ENCODE measurements at places on chromosomes 5 and 9.

GRCh38 chr9:76401580-76402354 is 7.5 kb upstream of the RFK start:
- no peak for DNase-seq

- no peak for DNase-seq
Observed at GRCh38 chr9:127778280-127779135, at the start of gene SH2D3C. SH2D3C (minus strand) TSS chr9:127778666; CDS start chr9:127778627, 39 bp downstream.

DNA sequence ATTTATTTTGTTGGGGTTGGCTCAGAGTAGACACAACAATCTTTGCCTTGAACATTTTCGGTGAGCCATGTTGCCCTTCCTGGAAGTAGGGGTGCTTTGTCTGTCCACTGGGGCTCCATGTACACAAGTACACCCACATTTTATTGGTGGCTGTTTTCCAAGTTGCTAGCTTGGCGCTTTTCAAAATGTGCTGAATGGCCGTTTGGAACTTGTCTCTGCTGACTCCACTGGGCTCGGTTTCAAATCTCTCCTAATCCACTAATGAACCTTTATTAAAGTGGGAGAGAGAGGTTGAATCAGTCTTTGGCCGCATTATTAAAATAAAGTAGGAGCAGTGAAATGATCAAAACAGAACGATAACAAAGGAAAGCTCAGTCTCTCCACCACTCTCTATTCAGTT is 64.6 kb upstream of the TAF11L2 start:
- DNase-seq = no peak

DNA sequence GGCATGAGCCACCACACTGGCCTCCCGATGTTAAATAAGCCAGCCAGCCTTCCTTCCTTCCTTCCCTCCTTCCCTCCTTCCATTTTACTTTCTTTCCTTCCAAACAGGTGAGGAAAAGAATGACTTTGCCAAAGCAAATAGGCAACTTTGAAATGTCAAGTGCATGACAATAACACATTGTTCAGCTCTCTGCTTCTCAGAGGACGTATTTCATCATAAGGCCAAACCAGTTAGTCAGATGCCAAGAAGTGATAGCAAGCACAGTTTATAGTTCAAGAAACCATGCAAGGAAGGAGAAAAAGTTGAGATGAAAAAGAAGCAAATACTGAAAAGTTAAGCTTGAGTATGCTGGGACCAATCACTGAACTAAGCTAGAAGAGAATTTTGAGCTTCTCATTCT is 29.5 kb downstream of the POU4F3 start:
- DNase-seq = no peak

DNA sequence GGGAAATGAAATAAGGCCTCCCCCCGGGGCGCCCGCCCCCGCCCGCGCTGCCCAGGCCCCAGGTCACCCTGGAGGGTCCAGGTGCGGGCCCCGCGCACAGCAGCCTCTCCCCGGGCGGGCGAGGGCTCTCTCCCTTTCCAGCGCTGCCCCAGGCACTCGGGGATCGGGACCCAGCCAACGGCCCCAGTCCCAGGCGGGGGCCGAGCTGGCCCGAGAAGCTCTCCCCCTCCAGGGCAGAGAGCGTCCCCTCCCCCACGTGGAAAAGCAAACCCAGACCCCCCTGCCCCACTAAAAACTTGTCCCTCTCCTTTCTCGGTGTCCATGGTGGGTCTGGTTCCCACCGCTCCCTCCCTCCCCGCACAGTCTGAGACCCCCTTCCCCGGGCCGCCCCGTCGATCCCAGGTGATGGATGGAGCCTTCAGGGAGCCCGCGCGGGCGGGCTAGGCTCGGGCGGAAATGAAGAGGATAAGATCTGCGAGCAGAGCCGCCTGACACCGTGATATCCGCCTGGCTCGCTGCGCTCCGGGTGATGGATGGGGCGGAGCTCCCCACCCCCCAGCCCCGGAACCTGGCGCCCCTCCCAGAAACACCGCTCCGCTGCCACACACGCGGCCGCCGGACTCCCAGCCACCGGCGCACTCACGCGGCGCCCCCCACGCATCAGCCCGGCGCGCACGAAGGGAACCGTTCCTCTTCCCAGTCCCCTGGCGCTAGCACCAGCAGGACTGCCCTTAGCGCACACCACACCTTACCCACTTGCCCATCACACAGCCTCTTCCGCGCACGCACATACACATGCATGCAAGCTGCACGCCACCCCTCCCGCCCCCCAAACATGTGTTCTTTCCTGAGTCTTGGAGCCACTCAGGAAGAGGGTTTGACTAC is 81.7 kb upstream of the ZBTB43 start:
- DNase-seq = peak; percentile 50

DNA sequence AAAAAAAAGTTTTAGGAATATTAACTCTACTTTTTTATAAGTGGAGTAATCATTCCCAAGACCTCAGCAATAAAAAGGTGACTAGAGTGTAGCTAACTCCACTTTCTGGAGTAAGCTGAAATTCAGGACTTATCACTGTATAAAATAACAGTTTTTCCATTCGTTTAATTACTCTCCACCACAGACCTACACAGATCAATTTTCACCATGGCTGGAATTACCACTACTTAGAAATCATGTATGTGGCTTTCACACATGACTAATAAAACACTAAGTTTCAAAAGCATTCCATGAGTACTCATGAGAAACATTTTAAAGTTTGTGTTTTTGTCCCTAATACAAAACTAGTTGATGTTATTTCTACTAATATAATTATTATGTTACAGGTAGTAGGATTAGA is 9.9 kb downstream of the PLPP1 start:
- DNase-seq = no peak

DNA sequence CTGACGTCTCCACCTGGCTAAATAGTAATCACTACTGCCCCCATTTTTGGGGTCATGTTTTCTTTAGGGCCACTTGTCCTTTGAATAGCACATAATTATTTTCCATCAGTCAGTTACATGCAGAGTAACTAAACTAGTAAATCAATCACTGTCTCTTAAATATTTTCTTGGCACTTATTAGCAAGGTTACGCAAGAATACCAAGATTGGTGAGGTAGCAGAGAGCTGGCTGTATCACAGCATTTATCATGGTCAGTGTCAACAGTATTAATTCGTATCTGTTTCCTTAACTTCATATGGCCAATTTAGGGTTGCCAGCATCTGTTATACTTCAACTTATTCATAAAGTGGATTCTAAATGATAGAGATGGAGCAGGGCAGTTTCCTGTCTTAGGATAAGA is 346.8 kb upstream of the FAM174A start:
- no peak for DNase-seq

DNA sequence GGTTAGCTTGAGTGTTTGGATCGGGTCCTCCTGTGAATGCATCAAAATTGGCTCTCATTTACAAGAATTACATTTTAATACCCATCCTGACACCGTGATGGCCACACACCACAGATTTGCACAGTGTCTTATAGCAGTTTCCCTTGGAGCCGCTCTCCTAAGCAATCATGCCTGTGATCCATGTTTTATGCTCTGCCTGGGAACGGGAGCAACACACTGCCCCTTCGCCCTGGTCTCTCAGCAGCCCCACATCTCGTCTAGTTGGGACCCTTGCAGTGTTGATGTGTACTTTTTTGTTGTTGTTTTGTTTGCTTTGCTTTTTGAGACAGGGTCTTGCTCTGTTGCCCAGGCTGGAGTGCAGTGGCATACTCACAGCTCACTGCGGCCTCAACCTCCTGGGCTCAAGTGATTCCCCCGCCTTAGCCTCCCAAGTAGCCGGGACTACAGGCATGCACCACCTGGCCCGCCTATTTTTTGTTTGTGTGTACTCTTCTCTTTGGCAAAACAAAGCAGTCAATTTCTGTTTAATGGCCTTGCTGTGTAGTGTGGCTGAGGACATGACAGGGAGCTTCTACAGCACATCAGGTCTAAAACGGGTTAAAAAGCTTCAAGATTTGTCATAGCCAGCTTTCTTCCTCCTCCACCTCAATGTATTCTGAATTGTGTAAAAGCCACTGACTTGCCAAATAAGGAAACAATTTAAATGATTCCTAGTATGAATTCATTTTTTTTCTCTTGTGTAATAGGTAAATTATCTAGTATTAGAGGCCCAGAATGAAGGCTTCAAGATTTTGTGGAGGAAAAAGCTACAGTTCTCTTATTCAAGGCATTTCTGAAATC is 101.6 kb upstream of the TBCA start:
- no peak for DNase-seq

DNA sequence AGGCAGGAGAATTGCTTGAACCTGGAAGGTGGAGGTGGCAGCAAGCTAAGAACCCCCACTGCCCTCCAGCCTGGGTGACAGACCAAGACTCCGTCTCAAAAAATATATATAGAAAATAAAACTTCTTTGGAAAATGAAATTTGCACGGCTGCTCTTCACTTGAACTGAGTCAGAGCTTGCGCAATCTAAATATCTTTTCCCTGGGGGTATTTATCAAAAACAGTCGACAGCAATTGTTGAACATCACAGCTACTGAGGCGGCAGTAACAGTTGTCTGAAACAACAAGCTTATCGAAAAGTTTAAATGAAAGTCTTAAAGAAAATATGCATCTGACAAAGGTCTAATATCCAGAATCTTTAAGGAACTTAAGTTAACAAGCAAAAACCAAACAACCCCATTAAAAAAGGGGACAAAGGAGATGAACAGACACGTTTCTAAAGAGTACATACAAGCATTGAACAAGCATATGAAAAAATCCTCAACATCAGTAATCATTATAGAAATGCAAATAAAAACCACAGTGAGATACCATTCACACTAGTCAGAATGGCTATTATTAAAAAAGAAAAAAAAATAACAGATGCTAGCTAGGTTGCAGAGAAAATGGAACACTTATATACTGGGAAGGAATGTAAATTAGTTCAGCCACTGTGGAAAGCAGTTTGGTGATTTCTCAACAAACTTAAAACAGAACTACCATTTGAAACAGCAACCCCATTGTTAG is 153.6 kb upstream of the CDH9 start:
- no peak for DNase-seq

Data from ACHN (cell line).